ENCODE measurements at places on chromosomes 7 and 10. TPM values are rescaled to one million over a fixed set of nuclear protein-coding genes. Genes with fewer than 3 reads are reported as not detected.

GRCh38 chr10:73780966-73781365 lies 882 bp upstream of the CHCHD1 start:
- DNase-seq: no peak
- peak overlapping the region; percentile 93 for H3K4me3 ChIP-seq
- H3K27me3 ChIP-seq: no peaks in the 10 kb centered on the region
- peak overlapping the region; percentile 92 for H3K27ac ChIP-seq

UPK3BL2 gene
- 18.3 TPM for total RNA-seq

PMPCB gene
- total RNA-seq: 34.4 TPM

DNA sequence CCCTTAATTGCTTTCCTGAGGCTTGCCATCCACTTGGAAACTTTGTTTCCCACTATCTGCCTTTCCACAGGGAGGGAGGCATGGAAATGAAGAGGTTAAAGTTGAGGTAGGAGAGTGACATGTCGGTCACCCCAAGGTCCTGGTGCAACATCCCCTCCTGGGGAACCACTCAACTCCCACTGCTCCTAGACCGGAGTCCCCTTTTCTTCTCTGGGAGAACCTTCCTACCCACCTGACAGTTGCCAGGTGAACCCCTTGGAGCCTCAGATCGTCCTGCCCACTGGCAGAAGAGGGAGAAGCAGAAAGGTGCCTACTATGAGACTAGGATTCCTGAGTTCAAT lies 21.7 kb downstream of the IMPDH1 start:
- H3K36me3 ChIP-seq: no peaks in the 10 kb centered on the region
- no peak overlapping the region for H3K27ac ChIP-seq
- no peak for DNase-seq
- no peaks in the 10 kb centered on the region for H3K4me1 ChIP-seq

GRCh38 chr7:106485031-106485551 lies 175.9 kb downstream of the CCDC71L start:
- peak overlapping the region; percentile 30 for H3K4me3 ChIP-seq
- no peaks in the 10 kb centered on the region for H3K27me3 ChIP-seq
- H3K4me1 ChIP-seq: peaks cover 51% of the 10 kb centered on the region
- H3K27ac ChIP-seq: peak overlapping the region; percentile 88

DNA sequence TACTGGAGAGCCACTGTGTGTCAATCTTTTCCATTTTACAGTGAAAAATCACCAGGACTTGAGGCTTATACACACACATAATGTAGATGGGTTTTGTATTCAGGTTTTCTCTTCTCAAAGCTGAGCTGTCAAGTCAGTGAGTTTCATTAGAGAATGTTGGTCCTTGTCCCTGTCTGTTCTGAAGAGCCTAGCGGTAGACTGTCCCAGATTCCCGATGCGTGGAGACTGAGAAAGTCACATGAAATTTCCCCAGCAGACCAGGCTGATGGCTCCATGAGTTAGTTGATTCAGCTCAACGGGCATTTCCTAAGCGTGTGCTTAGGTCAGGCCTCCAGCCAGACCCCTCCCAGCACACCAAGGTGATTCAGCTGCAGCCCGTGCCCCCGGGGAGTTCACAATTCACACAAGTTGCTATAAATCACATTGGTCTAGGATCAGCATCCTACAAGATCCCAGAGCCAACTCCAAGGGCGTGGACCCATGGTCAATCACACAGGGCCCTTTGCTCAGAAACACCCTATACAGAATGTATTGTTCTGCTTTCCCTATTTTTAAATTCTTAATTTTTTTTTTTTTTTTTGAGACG lies 17.2 kb downstream of the CHST15 start:
- no peak overlapping the region for H3K4me3 ChIP-seq
- H3K36me3 ChIP-seq: no peaks in the 10 kb centered on the region
- H3K27ac ChIP-seq: no peak overlapping the region
- no peaks in the 10 kb centered on the region for H3K4me1 ChIP-seq
- no peak for DNase-seq
- no peaks in the 10 kb centered on the region for H3K27me3 ChIP-seq

ACSM6 gene
- not detected for total RNA-seq

- DNase-seq: peak; percentile 36
- H3K4me3 ChIP-seq: peak overlapping the region; percentile 96
- H3K27me3 ChIP-seq: no peaks in the 10 kb centered on the region
- H3K36me3 ChIP-seq: peaks cover 32% of the 10 kb centered on the region
- peak overlapping the region; percentile 97 for H3K27ac ChIP-seq
- peaks cover 8% of the 10 kb centered on the region for H3K4me1 ChIP-seq
Observed at GRCh38 chr7:73521636-73522104, 423 bp downstream of the BAZ1B start.

GRCh38 chr10:72561745-72562166 lies 64.1 kb downstream of the MICU1 start:
- no peaks in the 10 kb centered on the region for H3K4me1 ChIP-seq
- DNase-seq: no peak
- H3K27me3 ChIP-seq: no peaks in the 10 kb centered on the region
- H3K4me3 ChIP-seq: no peak overlapping the region
- no peak overlapping the region for H3K27ac ChIP-seq
- peaks cover 24% of the 10 kb centered on the region for H3K36me3 ChIP-seq

DNA sequence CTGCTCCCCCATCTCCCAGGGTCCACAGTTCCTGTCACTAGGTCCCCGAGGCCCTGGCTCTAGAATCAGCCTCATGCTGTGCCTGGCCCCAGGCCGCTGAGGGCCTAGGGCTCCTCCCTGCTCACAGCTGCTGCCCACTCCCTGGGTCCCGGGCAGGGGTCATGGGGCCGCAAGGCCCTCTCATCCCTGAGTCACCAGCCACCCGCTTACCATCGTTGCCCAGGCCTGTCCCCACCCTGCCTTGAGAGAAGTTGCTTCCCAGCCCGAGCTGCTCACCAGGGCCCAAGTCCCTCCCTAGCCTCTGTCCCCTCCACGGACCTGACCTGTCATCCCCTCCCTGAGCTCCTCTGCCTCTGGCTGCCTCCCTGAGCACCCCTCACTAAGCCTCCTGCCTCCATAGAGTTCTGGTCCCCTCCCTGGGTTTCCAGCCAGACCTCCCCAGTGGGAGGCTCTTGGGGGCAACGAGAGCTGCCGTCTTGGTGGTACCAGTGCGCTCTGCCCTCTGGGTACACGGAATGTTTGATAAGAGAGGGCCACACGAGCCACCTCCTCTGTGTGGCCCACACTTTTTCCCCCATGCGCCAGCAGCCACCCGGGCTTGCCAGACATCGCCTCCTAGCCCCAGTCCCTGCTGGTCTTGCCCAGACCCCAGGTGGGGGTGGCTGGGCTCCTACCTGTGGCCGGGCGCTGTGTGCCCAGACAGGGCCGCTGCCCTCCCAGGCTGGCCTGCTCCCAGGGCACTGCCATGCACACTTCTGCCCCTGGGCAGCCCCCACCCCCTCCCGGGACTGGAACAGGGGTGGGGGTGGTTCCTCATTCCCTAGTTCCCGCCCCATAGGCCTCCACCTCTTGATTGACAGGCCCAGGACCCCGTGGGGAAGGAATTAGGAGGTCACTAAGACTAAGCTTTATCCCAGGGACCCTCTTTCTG lies 21.3 kb downstream of the MLXIPL start:
- peaks cover 25% of the 10 kb centered on the region for H3K27me3 ChIP-seq
- H3K4me3 ChIP-seq: no peak overlapping the region
- no peak overlapping the region for H3K27ac ChIP-seq
- H3K36me3 ChIP-seq: no peaks in the 10 kb centered on the region
- no peak for DNase-seq
- H3K4me1 ChIP-seq: no peaks in the 10 kb centered on the region

MACC1 gene
- 199 TPM for total RNA-seq

GRCh38 chr7:1693419-1693990 lies 23.4 kb downstream of the ELFN1 start:
- H3K4me1 ChIP-seq: no peaks in the 10 kb centered on the region
- no peak overlapping the region for H3K4me3 ChIP-seq
- no peak overlapping the region for H3K27ac ChIP-seq

- H3K27me3 ChIP-seq: peaks cover 16% of the 10 kb centered on the region
- H3K36me3 ChIP-seq: no peaks in the 10 kb centered on the region
- no peak overlapping the region for H3K4me3 ChIP-seq
- no peak for DNase-seq
- H3K4me1 ChIP-seq: no peaks in the 10 kb centered on the region
Observed at GRCh38 chr10:67539312-67539711, 156.7 kb downstream of the CTNNA3 start.

PNLIPRP3 gene
- not detected for total RNA-seq

DNA sequence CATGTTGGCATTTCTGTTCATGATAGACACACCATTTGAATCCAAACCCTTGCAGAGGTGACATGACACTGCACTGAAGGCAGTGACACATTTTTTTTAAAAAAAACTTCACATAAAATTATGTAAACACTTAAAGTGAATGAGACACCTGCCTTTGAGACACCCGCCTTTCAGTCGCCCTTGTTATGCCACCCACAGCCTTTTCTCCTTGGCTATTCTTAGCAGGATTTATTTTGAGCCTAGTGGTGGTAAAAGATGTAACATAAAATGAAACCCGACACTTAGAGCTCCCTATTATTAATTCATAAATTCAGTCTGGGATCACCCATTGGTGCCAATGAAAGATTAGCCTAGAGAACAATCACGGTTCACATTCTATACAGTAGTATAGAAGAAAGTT lies 161.3 kb downstream of the DYNC1I1 start:
- H3K36me3 ChIP-seq: no peaks in the 10 kb centered on the region
- no peak overlapping the region for H3K27ac ChIP-seq
- no peak overlapping the region for H3K4me3 ChIP-seq
- DNase-seq: no peak
- no peaks in the 10 kb centered on the region for H3K4me1 ChIP-seq
- no peaks in the 10 kb centered on the region for H3K27me3 ChIP-seq

GRCh38 chr10:85916994-85917573 lies 449.5 kb downstream of the GRID1 start:
- H3K4me3 ChIP-seq: no peak overlapping the region
- no peaks in the 10 kb centered on the region for H3K36me3 ChIP-seq
- H3K27me3 ChIP-seq: no peaks in the 10 kb centered on the region
- no peaks in the 10 kb centered on the region for H3K4me1 ChIP-seq
- no peak overlapping the region for H3K27ac ChIP-seq

DNA sequence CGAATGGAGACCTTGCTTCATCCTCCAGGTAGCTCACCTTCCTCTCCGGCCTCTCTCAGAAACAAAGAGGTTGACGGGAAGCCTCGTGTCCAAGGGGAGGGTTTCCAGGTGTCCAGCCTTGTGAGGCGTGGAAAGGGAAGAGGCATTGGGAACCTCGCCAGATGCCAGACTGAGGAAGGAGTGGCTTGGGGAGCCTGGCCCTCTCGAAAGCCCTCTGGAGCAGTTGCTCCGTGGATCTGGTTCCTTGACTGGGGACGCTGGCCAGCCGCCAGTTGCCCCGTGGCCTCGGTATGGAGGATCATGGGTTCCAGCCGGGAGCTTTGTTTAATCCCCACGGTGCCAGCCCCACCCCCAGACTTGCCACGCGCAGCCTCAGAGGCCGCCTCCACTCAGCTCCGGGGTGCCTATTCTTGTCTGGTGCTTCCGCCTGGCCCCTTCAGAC lies 30.3 kb upstream of the SUN1 start:
- H3K27ac ChIP-seq: no peak overlapping the region
- DNase-seq: no peak
- H3K27me3 ChIP-seq: no peaks in the 10 kb centered on the region
- H3K4me3 ChIP-seq: no peak overlapping the region

DNA sequence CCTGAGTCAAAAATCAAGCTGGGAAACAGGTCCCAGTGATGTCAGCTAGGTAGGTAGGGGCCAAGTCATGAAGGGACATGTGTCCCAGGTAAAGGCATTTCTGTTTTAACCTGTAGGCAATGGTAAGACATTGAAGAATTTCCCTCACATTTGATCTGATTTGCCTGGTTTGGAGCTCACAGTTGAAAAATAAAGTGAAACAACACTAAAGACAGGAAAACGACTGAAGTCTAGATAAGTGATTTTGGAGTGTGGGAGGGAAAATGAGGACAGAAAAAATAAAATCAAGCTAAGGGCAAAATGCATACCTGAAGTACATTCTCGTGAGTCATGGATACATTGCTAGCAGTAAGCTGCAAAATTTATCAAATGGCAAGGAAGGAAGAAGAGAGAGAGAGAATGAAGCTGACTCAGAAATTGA lies 169.9 kb downstream of the SKIDA1 start:
- H3K36me3 ChIP-seq: no peaks in the 10 kb centered on the region
- no peak overlapping the region for H3K4me3 ChIP-seq
- peaks cover 13% of the 10 kb centered on the region for H3K4me1 ChIP-seq
- H3K27ac ChIP-seq: no peak overlapping the region
- no peaks in the 10 kb centered on the region for H3K27me3 ChIP-seq

DNA sequence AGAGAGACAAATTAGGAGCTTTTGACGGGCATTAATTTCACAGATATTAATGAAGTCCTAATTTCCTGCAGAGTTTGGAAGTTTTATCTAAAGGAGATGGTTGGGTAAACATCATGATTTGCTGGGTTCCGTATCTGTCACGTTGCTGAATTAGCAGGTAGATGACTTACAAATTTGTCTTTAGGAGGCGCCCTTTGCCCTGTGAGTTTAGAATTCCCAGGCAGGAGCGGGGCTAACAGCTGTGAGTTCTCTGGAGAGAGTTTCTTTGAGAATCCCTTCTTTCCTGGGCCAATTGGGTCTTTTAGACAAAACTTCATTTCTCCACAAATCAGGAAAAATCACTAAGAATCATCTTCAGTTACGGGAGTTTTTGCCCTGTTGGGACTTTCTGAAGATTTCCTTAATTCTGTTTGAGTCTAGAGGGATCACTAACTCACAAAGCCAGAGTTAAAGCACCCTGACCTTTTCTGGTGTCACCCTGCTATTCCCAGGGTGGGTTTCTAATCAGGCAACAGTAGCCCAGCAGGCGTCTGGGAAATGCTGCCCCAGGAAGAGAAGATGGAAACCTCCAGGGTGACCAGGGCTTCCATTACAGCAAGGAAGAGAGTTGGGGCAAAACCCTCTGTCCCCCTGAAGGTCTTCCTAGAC lies 63.7 kb downstream of the PRKCQ start:
- H3K36me3 ChIP-seq: no peaks in the 10 kb centered on the region
- no peaks in the 10 kb centered on the region for H3K4me1 ChIP-seq
- no peak overlapping the region for H3K27ac ChIP-seq

GRCh38 chr10:60910543-60910942 lies 33.4 kb downstream of the RHOBTB1 start:
- no peak overlapping the region for H3K27ac ChIP-seq
- H3K27me3 ChIP-seq: no peaks in the 10 kb centered on the region
- no peaks in the 10 kb centered on the region for H3K4me1 ChIP-seq
- no peaks in the 10 kb centered on the region for H3K36me3 ChIP-seq
- no peak for DNase-seq

DNA sequence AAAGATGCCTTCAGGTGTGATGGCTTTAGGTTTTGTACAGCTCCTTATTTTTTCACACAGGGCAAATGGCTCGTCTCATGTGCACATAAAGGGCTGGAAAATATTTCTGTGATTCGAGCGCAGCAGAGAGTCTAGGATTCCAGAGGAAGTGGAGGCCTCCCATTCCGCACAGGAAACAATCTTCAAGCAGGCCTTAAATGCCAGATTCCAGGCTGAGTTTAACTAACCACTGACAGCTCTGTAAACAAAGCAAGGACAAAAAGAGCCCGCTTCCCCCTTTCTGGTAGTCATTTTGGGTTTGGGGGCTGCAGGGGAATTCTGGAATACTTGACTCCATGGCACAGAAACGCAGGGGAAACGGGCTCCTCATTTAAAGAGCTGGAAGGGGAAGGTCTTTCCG lies 87.2 kb downstream of the CALD1 start:
- DNase-seq: no peak
- H3K27me3 ChIP-seq: no peaks in the 10 kb centered on the region
- H3K27ac ChIP-seq: no peak overlapping the region
- no peaks in the 10 kb centered on the region for H3K36me3 ChIP-seq

- no peaks in the 10 kb centered on the region for H3K4me1 ChIP-seq
- H3K27me3 ChIP-seq: peaks cover 67% of the 10 kb centered on the region
- DNase-seq: no peak
- no peak overlapping the region for H3K27ac ChIP-seq
- no peaks in the 10 kb centered on the region for H3K36me3 ChIP-seq
Observed at GRCh38 chr10:71408436-71409225, 11.9 kb downstream of the CDH23 start.

- H3K27ac ChIP-seq: no peak overlapping the region
- no peak for DNase-seq
- H3K4me1 ChIP-seq: peaks cover 57% of the 10 kb centered on the region
Observed at GRCh38 chr7:44622342-44623151, 16.1 kb downstream of the OGDH start.

All from Calu3 (cell line).